Endodermal cell (in vitro differentiated cells): ENCODE measurements at places on chromosomes 12 and 14. TPM values are rescaled to one million over a fixed set of nuclear protein-coding genes. Genes with fewer than 3 reads are reported as not detected.
A peak's percentile ranks its signal among the peaks of the same experiment; 100 is the strongest.

The KRT4 gene
- total RNA-seq, result not detected in 2 replicates

The ARL1 gene
- 76.7 to 98.7 TPM (median 86.3 TPM) in 3 replicates for total RNA-seq

The OTUB2 gene
- 4.2 and 6.3 TPM in 2 replicates for total RNA-seq

The TSPAN11 gene
- 2.1 and 3.6 TPM in 2 replicates for total RNA-seq

The SRRM4 gene
- total RNA-seq, result 0.44 and 0.59 TPM in 2 replicates

The DHRS7 gene
- 42.8 and 43.2 TPM in 2 replicates for total RNA-seq

The KRT78 gene
- not detected in 2 replicates for total RNA-seq

DNA sequence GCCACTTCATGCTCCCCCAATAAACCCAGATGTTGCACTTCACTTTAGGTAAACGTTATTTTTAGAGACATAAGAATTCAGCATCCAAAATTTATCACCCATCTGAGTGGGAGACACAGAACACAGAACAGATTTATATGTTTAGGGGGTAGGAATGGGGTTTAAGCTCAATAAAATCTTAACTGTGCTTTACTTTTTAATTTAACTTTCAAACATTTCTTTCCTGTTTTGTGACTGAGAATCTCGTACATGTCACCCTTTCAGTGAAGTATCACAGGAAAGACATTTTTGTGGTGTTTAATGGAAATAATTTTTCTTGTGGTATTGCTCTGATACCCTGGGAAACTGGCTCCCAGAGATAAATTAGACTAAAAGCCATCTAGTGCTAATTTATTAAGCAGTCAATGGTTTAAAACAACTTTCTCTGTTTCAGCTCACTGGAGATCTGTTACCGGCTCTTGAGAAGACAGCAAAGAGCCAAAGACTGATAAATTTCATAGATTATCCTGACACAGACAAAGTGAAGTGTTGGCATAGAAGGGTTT is 148.0 kb upstream of the BMP4 start:
- H3K27me3 ChIP-seq, result no peaks in the 10 kb centered on the region
- H3K4me1 ChIP-seq, result no peaks in the 10 kb centered on the region
- H3K27ac ChIP-seq, result no peak overlapping the region
- no peaks in the 10 kb centered on the region for H3K36me3 ChIP-seq
- DNase-seq, result no peak

DNA sequence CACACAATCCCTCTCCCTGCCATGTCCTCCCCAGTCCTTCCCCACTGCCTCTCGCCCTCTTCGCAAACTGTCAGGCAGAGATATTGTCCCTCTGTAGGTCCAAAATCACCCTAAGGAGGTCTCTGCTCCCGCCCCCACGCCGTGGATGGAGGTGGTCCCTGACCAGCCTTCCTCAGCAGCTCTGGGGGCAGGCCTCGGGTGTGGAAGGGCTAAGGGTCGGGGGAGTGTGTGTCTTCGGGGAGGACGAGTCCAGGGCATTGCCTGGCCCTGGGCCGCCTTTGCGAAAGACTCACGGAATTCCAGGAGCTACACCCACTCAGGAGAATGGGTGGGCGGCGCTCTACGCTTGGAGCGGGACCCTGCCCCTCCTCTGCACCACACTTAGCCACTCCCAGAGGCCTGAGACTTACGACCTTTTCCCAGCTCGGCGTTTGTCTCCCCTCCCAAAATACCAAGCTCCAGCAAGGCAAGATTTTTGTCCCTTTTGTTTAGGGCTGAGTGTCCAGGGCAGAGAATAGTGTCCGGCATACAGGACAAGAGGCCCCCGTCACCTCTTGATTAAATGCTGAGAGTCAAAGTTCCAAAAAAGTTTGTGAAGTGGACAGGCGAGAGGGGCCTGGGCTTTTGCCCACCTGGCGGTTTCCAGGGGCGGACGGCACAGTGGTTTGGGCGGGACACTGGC is 881 bp downstream of the PYGL start:
- H3K27ac ChIP-seq, result no peak overlapping the region
- H3K27me3 ChIP-seq, result peaks cover 7% of the 10 kb centered on the region
- peak; percentile 85 for DNase-seq
- H3K4me3 ChIP-seq, result peak overlapping the region; percentile 90
- H3K36me3 ChIP-seq, result no peaks in the 10 kb centered on the region
- no peaks in the 10 kb centered on the region for H3K4me1 ChIP-seq

GRCh38 chr12:106079148-106079738 is 59.5 kb downstream of the NUAK1 start:
- H3K4me3 ChIP-seq, result no peak overlapping the region
- peak; percentile 40 for DNase-seq
- H3K27ac ChIP-seq, result peak overlapping the region; percentile 80
- H3K27me3 ChIP-seq, result no peaks in the 10 kb centered on the region
- peaks cover 95% of the 10 kb centered on the region for H3K36me3 ChIP-seq

- H3K27me3 ChIP-seq, result no peaks in the 10 kb centered on the region
- no peak overlapping the region for H3K27ac ChIP-seq
- no peaks in the 10 kb centered on the region for H3K36me3 ChIP-seq
- peak; percentile 42 for DNase-seq
Measured at GRCh38 chr12:107818984-107819383, 44.5 kb downstream of the ASCL4 start.

DNA sequence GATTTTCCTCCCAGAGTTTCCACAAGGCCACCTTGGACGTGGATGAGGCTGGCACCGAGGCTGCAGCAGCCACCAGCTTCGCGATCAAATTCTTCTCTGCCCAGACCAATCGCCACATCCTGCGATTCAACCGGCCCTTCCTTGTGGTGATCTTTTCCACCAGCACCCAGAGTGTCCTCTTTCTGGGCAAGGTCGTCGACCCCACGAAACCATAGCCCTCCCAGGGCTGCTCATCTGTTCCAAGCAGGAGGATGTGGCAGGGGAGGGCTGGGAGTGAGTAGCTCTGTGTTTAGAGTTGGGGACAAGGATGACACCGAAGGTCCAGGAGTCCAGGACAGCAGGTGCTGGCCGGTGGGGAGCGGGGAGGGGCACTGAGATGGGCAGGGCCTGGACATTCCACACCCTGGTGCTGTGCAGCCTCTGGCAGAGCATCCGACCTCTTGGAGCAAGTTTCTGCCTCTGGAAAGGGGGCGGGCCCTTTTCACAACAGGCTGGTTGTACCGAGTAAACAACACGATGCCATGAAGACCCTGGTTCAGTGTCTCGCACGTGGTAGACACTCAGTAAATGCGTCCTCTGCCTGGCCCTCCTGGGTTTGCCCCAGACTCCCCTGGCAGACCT is 8.2 kb downstream of the SERPINA4 start:
- no peaks in the 10 kb centered on the region for H3K36me3 ChIP-seq
- no peak overlapping the region for H3K27ac ChIP-seq
- DNase-seq, result no peak
- no peak overlapping the region for H3K4me3 ChIP-seq
- H3K27me3 ChIP-seq, result peaks cover 19% of the 10 kb centered on the region
- H3K4me1 ChIP-seq, result no peaks in the 10 kb centered on the region

- H3K36me3 ChIP-seq, result no peaks in the 10 kb centered on the region
- H3K4me3 ChIP-seq, result no peak overlapping the region
- H3K27me3 ChIP-seq, result peaks cover 65% of the 10 kb centered on the region
Measured at GRCh38 chr14:97282210-97283004, 485.2 kb downstream of the VRK1 start.

GRCh38 chr12:12720052-12720451 is 2.9 kb downstream of the CDKN1B start:
- peaks cover 43% of the 10 kb centered on the region for H3K36me3 ChIP-seq
- H3K4me3 ChIP-seq, result peak overlapping the region; percentile 99
- H3K27ac ChIP-seq, result no peak overlapping the region
- H3K27me3 ChIP-seq, result no peaks in the 10 kb centered on the region
- DNase-seq, result no peak

GRCh38 chr12:73220951-73221350 is 948.8 kb downstream of the TRHDE start:
- no peak overlapping the region for H3K27ac ChIP-seq
- H3K27me3 ChIP-seq, result no peaks in the 10 kb centered on the region
- H3K4me3 ChIP-seq, result no peak overlapping the region
- no peaks in the 10 kb centered on the region for H3K4me1 ChIP-seq
- DNase-seq, result no peak
- no peaks in the 10 kb centered on the region for H3K36me3 ChIP-seq

DNA sequence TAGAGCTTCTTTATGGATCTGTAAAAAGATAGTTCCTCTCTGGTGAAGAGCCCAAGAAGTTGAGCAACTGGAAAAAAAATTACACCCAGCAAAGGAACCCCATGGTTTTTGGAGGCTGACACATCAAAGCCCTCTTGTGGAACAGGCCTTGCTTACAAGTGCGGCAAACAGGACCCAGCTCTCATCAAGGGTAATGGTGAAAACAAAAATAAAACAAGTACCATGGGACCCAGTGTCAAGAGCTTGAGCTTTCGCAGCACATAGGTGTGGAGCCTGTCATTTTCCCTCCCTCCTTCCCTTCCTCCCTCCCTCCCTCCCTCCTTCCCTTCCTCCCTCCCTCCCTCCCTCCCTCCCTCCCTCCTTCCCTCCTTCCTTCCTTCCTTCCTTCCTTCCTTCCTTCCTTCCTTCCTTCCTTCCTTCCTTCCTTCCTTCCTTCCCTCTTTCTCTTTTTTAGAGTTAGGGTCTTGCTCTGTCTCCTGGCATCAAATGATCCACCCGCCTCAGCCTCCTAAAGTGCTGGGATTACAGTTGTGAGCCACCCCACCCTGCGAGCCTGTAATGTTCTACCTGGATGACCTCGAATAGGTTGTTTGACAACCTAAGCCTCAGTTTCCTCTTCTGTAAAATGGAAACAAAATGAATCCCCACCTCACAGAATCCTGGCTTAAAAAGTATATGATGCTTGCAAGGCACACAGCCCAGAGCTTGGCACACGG is 114.3 kb upstream of the RPH3A start:
- H3K36me3 ChIP-seq, result no peaks in the 10 kb centered on the region
- no peak overlapping the region for H3K27ac ChIP-seq
- H3K4me3 ChIP-seq, result no peak overlapping the region
- no peak for DNase-seq
- H3K27me3 ChIP-seq, result peaks cover 23% of the 10 kb centered on the region

- no peaks in the 10 kb centered on the region for H3K36me3 ChIP-seq
- no peaks in the 10 kb centered on the region for H3K27me3 ChIP-seq
- no peak for DNase-seq
Measured at GRCh38 chr12:15851045-15851620, 31.1 kb upstream of the STRAP start.

- DNase-seq, result no peak
- no peaks in the 10 kb centered on the region for H3K27me3 ChIP-seq
Measured at GRCh38 chr14:39847852-39848251, 415.6 kb upstream of the FBXO33 start.
